ENCODE measurements at places on chromosomes 3 and 15.
A peak's percentile ranks its signal among the peaks of the same experiment; 100 is the strongest.

DNA sequence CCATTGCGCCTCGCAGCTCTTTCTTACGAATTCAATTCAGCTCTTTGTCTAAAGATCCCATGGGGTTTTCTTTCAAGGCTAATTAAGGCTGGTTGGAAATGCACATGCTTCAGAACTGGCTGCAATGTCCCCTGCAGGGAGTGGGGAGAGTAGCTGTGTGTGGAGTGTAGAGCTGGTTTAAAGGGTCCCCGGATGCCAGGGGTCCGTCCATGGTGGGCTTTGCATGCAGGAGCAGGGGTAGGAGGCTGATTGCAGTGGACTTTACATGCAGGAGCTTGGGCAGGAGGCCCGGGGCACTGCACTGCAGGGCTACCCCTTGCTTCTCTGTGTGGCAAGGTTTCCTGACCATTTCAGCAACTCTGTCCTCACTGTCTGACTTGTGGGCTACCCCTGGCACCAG is 261.6 kb upstream of the LYSMD4 start:
- no peak for DNase-seq

DNA sequence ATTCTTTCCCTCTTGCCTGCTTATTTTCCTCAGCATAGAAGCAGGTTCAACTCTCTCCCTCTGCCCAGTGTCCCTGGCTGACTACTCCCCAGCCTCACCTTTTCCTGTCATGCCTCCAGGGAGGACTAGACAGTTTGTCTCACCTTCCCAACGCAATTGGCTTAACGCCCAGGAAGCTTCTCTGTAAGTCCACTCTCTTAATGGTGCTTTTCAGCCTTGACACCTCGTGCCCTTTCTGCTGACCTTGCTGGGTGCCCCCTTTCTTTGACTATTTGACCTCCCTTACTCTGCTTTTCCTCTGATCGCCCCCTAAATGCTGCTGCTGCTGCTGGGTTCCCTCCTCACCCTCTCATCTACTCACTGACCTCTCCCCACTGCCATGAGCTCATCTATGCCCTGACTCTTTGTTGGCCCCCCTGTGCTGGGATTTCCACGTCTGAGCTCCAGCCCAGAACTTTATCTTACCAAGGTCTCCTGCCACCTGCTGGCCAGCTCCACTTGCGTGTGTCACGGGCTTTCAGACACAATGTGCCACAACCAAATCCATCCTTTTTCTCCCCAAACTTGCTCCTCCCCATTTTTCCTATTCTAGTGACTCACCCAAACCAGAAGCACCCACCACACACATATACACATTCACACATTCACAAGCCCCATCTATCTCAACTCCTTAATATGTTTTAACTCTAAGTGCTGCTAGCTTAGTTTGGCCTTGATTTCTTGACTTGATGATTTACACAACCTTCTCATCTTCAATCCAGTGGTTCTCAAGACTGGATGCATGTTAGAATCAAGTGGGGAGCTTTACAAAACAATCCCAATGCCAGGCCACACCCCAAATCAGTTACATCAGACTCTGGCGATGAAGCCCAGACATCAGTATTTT is 16.6 kb downstream of the EPB42 start:
- DNase-seq: peak; percentile 29

DNA sequence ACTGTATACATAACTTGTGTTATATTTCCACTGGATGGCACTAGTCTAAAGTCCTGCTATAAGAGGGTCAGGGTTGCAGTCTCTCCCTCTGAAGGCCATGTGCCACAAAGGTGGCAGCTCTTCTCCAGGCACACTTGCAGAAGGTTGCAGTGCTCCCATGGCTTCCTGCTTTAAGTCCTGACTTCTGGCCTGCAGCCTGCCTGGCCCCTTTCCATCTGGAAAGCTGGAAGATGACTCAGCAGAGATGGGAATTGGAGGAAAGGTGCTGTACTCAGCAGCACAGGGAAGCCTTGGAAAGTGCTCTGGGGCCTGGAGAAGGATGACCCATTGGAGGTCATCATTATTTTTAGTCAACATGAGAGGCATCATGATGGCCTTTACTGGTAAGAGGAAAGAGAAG is 40.9 kb upstream of the MRPL3 start:
- DNase-seq: no peak

- DNase-seq: no peak
Measured at GRCh38 chr3:177594096-177594495, 396.8 kb upstream of the TBL1XR1 start.

GRCh38 chr3:27657404-27657803 is 64.7 kb downstream of the EOMES start:
- no peak for DNase-seq

DNA sequence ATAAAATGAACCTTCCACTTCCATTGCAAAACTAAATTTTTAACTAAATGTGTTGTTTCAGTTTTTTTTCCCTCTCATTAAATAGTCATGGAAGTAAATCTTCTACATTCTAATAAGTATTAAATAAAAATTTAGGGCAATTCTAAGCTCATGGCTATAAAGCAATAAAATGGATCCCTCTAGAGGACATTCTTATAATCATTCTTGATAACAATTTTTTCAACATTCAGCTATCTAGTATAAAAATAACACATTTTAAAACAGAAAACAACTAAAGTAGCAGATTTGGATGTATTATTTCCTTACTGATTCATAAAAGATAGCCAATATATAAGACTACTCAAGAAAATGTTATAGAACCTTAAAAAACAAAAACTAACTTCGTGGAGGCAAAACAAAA is 393.1 kb downstream of the PLOD2 start:
- DNase-seq: no peak

- DNase-seq: no peak
Measured at GRCh38 chr3:113536627-113537101, 4.3 kb downstream of the SIDT1 start.

GRCh38 chr3:46186471-46187340 is 21.4 kb downstream of the CCR1 start:
- DNase-seq: no peak

DNA sequence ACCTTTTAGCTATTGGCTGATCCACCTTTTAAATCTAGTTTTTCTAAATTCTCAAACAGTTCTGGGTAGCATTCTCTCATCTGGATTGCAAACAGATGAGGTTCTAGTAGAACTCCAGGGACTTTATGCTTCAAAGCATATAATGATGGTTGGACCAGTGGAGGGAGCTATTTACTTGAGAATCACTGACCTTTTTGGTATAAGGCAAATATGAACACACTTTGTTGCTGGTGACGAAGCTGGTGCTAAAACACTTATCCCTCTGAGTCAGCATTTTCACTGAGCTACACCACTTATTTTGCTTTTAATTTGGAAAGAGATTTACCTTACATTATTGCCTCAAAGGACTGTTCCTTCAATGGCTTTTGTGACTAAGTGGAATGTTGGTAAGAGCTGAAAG is 58.6 kb upstream of the SLITRK3 start:
- no peak for DNase-seq

GRCh38 chr15:62135532-62136134 is 29.5 kb downstream of the C2CD4B start:
- DNase-seq: no peak

GRCh38 chr15:77391372-77391951 is 28.4 kb downstream of the PEAK1 start:
- no peak for DNase-seq

DNA sequence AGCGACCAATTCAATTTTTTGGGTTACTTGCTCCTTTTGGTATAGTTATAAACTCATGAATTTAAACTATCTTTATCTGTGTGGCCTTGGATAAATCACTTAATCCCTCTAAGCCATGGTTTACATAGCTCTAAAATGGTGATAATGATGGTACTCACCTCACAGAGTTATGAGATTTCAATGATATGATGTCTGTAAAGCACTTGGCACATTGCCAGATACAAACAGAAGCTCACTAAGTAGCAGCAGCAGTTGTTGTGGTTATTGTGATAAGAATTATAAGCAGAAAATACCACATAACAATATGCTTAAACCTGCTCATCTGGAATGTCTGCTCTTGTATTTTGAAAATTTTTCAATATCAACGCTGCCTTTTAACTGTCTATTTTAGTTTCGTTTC is 185.1 kb upstream of the SNTN start:
- no peak for DNase-seq

DNA sequence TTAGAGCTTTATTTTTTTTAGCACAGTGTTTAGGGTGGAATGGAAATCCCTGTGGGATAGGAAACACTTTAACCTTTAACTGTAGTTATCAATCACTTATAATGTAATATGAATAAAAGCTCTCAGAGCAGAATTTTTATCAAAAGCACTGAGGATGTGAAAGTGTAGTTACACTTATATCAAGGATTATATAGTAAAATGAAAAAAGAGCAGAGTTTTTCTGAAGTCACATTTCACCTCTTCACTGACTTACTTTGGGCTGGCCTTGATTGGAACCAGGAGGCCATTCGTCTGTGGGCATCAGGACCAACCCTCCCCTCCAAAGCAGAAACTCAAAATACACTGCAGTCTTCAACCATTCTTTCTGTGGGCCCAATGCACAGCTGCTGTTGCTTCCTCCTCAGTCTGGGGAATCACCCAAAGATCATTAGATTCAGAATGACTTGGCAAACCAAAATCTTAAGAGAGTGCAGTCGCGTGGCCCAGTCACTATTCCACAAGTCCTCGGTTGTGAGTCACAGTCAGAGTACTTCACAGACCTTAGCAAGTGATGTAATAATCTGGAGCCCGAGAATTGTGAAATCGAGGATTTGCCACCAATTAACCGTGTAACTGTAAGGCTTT is 132.6 kb upstream of the COL8A1 start:
- no peak for DNase-seq

- DNase-seq: no peak
Measured at GRCh38 chr3:9178697-9179096, 70.7 kb downstream of the SRGAP3 start.

GRCh38 chr15:90479656-90480055 is 50.1 kb upstream of the CRTC3 start:
- no peak for DNase-seq

- DNase-seq: no peak
Measured at GRCh38 chr3:132159145-132159544, 124.3 kb upstream of the CPNE4 start.

DNA sequence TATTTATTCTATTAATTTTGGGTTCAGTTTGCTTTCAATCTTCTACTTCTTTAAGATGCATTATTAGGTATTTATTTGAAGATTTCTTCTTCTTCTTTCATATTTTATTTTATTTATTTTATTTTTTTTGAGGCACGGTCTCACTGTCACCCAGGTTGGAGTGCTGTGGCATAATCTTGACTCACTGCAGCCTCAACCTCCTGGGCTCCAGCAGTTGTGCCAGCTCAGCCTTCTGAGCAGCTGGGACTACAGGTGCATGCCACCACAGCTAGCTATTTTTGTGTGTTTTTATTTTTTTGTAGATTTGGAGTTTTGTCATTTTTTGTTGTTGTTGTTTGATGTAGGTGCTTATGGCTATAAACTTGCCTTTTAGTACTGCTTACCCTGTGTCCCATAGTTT is 543.2 kb upstream of the SGO1 start:
- DNase-seq: no peak

- no peak for DNase-seq
Measured at GRCh38 chr3:48690846-48691458, 5.2 kb upstream of the NCKIPSD start.

- DNase-seq: no peak
Measured at GRCh38 chr3:62183969-62184368, 189.4 kb downstream of the FEZF2 start.

DNA sequence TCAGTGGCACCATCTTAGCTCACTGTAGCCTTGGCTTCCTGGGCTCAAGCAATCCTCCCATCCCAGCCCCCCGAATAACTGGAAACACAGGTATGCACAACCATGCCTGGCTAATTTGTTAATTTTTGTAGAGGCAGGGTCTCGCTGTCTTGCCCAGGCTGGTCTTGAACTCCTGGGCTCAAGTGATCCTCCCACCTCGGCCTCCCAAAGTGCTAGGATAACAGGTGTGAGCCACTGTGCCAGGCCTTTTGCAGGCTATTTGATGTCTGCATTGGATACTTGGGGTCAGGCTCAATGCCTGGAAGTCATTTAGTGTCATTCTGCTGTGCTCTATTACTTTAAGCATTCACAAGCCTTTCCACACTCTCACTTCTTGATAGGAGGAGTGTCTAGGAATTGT is 17.6 kb downstream of the LIMD1 start:
- DNase-seq: no peak

GRCh38 chr3:41200669-41201021 is 1.3 kb downstream of the CTNNB1 start:
- no peak for DNase-seq

DNA sequence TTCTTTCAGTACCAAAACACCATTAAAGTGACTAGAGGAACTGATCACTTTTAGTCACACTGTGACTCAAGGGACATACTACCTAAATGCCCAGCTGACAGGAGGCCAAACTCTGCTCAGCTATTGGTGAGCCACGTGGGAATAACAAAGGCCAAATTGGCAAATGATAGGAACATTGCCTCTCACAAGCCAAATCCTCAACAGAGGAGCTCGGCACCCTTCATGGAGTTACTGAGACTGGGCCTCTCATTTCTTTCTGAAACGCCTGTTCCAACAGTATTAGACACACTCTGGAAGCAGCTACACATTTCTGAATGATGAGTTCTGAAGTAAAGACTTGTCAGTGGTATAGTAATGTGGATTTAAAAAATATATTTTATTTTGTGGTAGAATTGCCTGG is 166.0 kb upstream of the COL8A1 start:
- DNase-seq: peak; percentile 6

GRCh38 chr3:123658852-123659206 is 74.0 kb upstream of the HACD2 start:
- no peak for DNase-seq

- DNase-seq: no peak
Measured at GRCh38 chr3:183369117-183369516, 59.3 kb downstream of the MCF2L2 start.

- DNase-seq: no peak
Measured at GRCh38 chr15:101502572-101503295, 13.2 kb upstream of the PCSK6 start.

GRCh38 chr3:159765030-159765859 is 223.4 kb upstream of the IL12A start:
- DNase-seq: peak; percentile 49

- no peak for DNase-seq
Measured at GRCh38 chr3:99915906-99916432, 98.3 kb downstream of the CMSS1 start.

- DNase-seq: no peak
Measured at GRCh38 chr3:8658306-8659212, 14.0 kb upstream of the SSUH2 start.

DNA sequence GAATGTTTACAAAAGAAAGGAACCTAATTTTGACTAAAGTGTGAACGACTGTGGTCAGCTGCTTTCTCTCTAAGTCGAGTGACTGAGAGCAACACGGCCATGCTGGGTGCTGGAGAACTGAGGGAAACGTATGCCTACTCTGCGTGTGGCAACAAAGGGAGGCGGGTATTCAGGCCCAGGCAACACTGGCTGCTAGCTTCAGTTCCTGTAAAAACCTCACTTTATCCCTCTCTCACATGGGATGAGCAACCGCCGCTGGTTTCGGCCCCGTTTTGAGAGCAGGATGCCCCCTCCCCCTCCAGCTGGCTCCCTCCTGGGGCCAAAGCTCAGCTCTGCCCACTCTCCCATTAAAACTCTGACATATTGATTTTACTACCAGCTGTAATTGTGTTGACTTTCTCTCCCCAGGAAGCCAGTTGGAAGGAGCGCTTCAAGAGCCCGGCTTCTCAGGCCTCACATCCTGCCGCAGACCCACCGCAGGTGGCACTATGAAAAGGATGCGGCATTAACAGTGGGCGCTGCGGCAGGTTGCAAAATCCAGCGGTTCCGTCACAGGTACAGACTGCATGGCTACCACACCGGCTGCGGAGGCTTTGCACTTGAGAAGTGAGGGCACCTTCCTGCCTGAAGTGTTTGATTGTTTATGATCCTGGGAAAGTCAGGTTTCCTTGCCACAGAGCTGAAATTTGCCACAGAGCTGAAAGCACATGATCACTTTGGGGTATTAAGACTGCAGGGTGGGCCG is 12.7 kb downstream of the PLXND1 start:
- no peak for DNase-seq

GRCh38 chr3:29335438-29335837 is 54.6 kb downstream of the RBMS3 start:
- peak; percentile 3 for DNase-seq
